Tibial nerve (tissue), 4 donors: ENCODE measurements at places on chromosomes 2 and 18. TPM values are rescaled to one million over a fixed set of nuclear protein-coding genes. Genes with fewer than 3 reads are reported as not detected.

DNA sequence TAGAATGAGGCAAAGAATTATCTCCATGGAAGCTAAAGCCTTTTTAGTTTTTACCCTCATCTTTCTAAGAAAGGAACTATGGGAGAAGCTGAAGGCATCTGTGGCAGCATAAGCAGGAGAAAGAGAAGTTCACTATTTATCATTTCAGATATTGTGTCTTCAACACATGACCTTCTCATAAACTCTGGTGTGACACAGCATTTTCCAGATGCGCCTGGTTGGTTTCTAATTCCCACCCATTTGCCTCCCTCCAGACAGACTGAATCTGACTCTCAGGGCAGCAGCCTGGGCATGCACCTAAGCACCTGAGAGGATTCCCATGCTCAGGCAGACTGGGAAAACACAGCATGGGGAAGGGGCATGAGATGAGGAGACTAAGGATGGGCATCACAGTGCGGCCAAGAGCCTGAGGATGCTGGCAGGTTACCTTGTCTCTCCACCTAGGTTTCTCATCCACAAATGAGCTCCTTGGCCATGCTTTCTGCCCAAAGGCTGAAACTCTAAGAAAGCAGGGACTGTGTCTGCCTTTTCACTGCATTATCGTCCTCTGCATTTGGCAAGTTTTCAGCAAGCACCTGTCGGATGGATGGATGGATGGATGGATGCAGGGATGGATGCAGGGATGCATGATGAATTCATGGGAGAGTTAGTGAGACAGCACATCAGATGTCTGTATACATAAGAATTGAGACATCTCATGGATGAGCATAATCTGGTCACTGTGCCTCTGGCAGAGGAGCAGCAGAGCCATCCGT, 28.8 kb upstream of the SULT1C4 start:
- H3K4me3 ChIP-seq, result no peak overlapping the region
- H3K27me3 ChIP-seq, result no peaks in the 10 kb centered on the region
- no peak for DNase-seq
- no peaks in the 10 kb centered on the region for H3K4me1 ChIP-seq
- H3K36me3 ChIP-seq, result no peaks in the 10 kb centered on the region

- DNase-seq, result no peak
- no peaks in the 10 kb centered on the region for H3K36me3 ChIP-seq
- no peaks in the 10 kb centered on the region for H3K27me3 ChIP-seq
- H3K4me1 ChIP-seq, result peaks cover 15% of the 10 kb centered on the region
Measured at GRCh38 chr18:61887838-61888237, 5.0 kb downstream of the RNF152 start.

DNA sequence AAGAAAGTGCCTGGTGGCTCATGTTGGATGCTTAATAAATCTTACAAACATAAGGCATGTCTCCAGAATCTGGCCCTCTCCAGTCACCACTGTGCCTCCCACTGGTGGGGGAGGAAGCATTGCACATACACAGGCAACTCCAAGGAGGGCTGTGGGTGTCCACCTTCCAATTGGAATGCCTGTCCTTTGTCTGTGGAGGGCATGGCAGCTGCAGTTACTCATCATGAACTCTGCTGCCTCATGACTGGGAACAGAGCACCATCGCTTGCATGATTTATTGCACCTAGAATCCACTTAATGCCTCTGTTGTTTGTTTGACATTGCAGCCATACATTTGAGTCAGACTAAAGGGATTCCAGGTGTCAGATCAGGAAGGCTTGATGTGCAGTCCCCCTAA, 278.9 kb downstream of the PRKCE start:
- no peaks in the 10 kb centered on the region for H3K27me3 ChIP-seq
- H3K36me3 ChIP-seq, result no peaks in the 10 kb centered on the region
- no peak overlapping the region for H3K27ac ChIP-seq
- DNase-seq, result no peak
- H3K4me1 ChIP-seq, result no peaks in the 10 kb centered on the region
- H3K4me3 ChIP-seq, result no peak overlapping the region

- H3K4me1 ChIP-seq, result no peaks in the 10 kb centered on the region
- H3K27me3 ChIP-seq, result no peaks in the 10 kb centered on the region
- no peak for DNase-seq
- H3K36me3 ChIP-seq, result no peaks in the 10 kb centered on the region
Measured at GRCh38 chr18:3391704-3392466, 58.1 kb upstream of the TGIF1 start.

DNA sequence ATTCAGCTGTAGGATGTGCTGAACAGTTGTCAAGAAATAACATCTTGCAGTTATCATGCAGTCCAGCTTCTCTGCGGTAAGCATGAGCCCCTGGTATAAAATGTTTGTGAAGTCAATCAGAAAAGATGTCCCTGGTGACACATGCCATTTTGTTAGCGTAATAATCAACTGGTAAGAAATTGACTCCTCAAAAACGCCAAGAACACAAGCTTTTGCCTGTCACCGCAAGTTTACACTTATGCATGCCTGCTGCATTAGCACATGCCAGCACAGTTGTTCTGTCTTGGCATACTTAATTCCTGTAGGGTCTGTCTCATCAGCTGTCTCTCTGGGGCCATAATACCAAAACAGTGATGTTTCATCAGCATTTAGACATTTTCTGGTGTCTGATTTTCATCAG, 524.8 kb upstream of the DSEL start:
- H3K27ac ChIP-seq, result no peak overlapping the region
- H3K36me3 ChIP-seq, result no peaks in the 10 kb centered on the region
- H3K4me3 ChIP-seq, result no peak overlapping the region
- no peaks in the 10 kb centered on the region for H3K27me3 ChIP-seq
- DNase-seq, result no peak
- H3K4me1 ChIP-seq, result no peaks in the 10 kb centered on the region

DNA sequence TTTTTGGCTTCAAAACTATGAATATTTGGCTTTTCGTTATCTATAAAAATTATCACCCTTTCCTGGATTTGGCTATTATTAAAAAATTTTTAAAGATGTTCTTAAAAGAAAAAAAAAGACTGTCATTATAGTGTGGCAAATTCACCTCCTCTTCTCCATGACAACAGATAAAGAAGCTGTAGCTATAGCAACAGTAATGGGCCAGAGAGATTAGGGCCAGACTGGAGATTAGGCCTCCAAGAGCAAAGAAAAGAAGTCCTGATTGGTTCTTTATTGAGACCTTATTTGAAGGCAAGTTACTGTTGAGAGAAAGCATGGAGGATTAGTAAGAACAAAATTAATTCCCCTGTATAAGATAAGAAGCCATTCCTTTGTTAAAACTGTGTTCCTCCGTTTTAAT, 812.5 kb downstream of the DCC start:
- H3K27me3 ChIP-seq, result no peaks in the 10 kb centered on the region
- no peak overlapping the region for H3K27ac ChIP-seq
- no peaks in the 10 kb centered on the region for H3K36me3 ChIP-seq
- no peak overlapping the region for H3K4me3 ChIP-seq

DNA sequence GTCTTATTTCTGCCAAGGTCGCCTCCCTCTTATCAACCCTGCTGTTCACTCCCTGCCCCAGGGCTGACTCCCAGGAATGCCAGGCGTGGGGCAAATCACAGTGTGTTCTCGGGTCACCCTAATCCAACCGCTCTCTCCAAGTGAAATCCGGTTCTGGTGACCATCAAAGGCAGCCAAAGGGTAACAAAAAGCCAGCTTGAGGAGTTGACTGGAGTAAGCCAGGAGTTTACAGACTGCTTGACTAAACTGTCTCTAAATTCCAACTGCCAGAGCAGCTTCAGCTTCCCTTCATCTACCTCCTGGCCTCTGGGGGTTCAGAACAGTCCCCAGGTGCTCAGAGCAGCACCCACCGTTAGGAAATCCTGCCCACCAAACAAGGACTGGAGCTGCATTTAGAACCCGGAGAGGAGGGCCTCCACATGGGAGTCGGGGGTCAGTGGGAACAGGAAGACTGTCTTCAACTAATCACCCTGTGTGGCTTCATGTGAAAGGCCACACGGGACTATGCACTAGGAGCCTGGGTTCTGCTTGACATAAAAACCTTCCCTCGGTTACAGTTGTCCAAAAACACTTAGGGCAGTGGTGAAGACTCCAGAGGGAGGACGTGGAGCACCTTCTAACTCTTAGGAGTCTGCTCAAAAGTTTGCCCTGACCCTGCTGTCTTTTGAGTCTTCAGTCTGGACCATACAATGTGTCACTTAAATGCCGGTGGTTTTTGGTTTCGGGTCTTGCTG, 24.2 kb upstream of the MCFD2 start:
- peak overlapping the region; percentile 97 for H3K27ac ChIP-seq
- DNase-seq, result no peak
- peak overlapping the region; percentile 90 for H3K4me3 ChIP-seq

DNA sequence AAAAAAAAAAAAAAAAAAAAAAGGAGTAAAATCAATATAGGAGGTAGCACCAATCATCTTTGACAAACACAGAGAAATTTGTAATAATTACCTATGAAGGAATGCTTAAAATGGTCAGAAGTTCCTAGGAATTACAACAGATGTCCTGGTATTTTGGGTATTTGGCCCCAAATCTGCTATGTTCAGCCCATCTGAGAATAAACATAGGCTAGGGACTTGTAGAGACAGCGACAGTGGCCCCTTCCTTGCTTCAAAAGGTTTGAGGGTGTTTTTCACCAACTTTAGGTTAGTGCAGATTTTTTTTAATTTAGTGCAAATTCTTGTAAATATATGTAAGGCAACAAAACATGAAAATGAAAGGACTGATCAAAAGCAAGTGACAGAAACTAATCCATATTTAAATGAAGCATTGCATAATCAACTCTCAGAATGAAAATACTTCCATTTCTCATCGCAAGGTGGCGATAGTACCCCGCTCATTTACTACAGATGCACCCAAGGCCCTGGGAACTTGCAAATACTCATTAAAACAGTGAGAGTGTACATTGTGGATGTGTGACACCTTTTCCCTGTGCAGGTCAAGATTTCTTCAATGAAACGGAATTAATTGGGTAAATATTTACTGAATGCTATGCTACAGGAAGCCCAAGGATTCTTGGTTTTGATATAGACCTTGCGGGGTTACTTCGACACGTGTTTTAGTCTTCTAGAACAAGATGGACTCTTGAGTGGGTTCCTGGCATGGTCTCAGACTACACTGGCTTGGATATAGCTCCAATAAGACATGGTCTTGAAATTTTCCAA, 44.6 kb downstream of the FAM124B start:
- peaks cover 11% of the 10 kb centered on the region for H3K4me1 ChIP-seq
- no peak overlapping the region for H3K27ac ChIP-seq
- H3K27me3 ChIP-seq, result no peaks in the 10 kb centered on the region
- H3K4me3 ChIP-seq, result no peak overlapping the region
- DNase-seq, result peak; percentile 90

DNA sequence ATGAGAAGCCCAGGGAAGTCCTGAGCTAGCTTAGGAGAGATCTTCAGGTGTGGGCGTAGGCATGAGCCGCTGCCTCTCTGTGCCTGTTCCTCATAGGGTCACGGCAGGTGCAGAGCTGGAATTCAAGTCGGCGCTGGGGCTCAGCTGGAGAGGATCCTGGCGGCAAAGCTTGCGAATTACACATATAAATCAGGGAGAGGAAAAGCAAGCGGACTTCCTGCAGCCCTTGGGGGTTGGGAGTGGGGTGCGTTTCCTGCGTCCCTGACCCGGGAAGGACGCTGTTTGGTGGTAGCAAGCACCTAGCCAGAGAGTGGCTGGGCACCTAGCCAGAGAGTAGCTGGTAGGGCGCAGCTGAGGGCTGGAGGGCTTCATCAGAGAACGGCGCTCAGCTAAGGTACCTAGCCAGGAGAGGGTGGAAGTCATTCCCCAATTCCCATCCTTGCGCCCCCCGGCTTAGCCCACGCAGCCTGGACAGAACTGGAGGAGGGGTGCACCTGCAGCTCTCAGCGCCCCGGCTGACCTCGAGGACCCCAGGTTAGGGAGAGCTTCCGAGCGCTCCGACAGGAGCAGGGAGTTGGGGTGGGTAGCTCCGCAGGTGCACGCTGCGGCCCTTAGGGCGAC, 459 bp upstream of the EFR3B start:
- H3K4me3 ChIP-seq, result peak overlapping the region; percentile 92
- DNase-seq, result peak; percentile 16
- H3K27ac ChIP-seq, result peak overlapping the region; percentile 63
- H3K36me3 ChIP-seq, result no peaks in the 10 kb centered on the region
- H3K4me1 ChIP-seq, result peaks cover 14% of the 10 kb centered on the region

DNA sequence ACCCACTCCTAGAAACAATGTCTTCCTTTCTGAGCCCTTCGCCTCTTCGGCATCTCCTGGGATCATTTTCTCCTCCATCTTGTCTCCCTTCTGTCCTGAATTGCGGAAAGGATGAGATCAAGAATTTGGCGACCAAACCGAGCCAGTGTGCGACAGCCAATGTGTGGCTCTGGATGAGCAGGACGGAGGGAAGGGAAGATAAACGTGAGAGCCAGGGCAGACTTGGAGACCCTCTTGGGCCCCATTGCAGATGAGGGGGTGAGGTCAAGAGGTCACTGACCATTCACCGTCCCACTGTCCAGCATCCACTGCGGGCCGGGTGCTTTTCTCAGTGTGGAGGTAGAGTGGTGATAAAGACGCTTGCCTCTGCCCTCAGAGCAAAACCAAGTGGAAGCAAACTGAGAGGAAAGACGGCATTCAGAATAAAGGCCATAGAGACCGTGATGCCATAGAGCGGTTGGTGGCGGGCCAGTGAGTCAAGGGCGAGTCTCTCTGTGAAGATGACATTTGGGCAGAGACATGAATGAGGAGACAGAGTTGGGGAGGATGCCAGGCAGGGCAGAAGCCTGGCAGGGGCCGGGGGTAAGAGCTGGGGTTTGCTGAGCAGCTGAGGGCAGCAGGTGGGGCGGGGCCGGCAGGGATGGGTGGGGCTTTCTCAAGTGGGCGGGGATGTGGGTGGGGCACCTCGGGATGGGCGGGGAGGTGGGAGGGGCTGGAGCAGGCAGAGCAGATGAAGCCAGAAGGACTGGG, 55.6 kb downstream of the ACAA2 start:
- no peaks in the 10 kb centered on the region for H3K27me3 ChIP-seq
- no peak for DNase-seq
- no peak overlapping the region for H3K27ac ChIP-seq

DNA sequence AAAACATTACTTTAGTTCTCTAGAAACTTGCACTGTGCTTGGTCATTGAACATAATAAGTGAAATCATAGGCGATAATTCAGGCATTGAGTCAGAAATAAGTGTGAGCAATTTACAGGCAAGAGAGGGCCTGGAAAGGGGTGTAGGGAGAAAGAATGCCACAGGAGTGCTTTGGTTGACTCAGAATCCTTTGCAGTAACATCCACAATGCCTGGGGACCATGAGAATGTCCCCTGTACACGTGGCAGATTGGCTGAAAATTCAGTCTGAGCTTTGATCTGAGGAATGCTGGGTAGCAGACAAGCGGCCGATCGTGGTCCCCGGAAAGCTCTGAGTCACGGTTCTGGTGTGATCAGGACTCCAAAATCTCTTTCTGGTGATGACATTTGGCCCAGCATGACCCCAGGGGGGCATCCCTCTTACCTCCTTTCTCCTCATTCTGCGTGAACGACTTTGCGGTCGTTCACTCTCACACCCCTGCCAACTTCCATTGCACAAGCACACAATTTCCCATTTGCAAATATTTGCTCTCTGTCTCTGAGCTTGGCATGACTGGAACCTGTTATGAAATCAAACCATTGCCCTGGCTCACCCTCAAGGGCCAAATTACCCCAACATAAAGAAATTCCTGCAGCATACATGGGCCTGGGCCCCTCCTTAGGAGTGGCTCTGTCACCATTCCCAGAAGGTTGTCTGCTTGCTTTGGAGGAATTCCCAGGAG, 305.0 kb upstream of the EPAS1 start:
- H3K27ac ChIP-seq, result no peak overlapping the region
- no peak overlapping the region for H3K4me3 ChIP-seq
- DNase-seq, result no peak
- H3K36me3 ChIP-seq, result peaks cover 17% of the 10 kb centered on the region
- peaks cover 9% of the 10 kb centered on the region for H3K4me1 ChIP-seq

The FZD7 gene
- 9.4 TPM for total RNA-seq

The GREB1L gene
- 7.0 TPM for total RNA-seq

The IL1RN gene
- total RNA-seq, result not detected

The HNRNPLL gene
- 49.5 TPM for total RNA-seq

The CARF gene
- 14.4 TPM for total RNA-seq
